ENCODE measurements at places on chromosomes 2 and 18. TPM values are rescaled to one million over a fixed set of nuclear protein-coding genes. Genes with fewer than 3 reads are reported as not detected.

Gene POTEI
- polyA plus RNA-seq, result 0.90 TPM

Gene PNPT1
- 22.9 TPM for polyA plus RNA-seq

Gene INPP5D
- 12.8 TPM for polyA plus RNA-seq

Gene HOXD9
- 0.44 TPM for polyA plus RNA-seq

Gene ARHGEF33
- 3.1 TPM for polyA plus RNA-seq

Gene NEB
- polyA plus RNA-seq, result 11.7 TPM

Gene SGPP2
- polyA plus RNA-seq, result 4.3 TPM

Gene GPC1
- 48.6 TPM for polyA plus RNA-seq

Gene LAMA1
- polyA plus RNA-seq, result 5.9 TPM

Gene IMPA2
- 74.9 TPM for polyA plus RNA-seq

Gene ALPI
- polyA plus RNA-seq, result not detected

Gene ABCB11
- polyA plus RNA-seq, result 0.03 TPM

- DNase-seq, result peak; percentile 12
Observed at GRCh38 chr2:88903749-88904353, 212.4 kb downstream of the RPIA start.

GRCh38 chr2:16640001-16640700 lies 25.5 kb downstream of the CYRIA start:
- no peak for DNase-seq

GRCh38 chr2:120654381-120655134 lies 81.1 kb upstream of the GLI2 start:
- DNase-seq, result no peak

DNA sequence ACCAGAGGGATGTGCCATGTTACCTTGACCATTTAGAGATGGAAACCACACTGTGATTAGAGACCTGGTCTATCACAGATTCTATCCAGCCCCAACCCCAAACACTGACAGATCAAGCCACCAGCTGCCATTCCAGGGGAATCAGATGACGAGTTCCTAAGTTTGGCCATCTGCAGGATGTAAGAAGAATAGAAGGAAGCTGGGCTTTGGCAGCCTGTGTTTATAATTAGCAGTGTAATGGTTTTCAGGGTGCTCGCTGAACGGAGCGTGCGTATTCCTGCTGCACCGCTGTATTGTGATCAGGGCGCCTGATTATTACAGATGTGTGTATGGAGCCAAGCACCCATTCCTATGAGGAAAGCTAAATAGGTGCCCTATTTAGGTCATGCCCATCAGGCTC lies 138.1 kb downstream of the LRRC30 start:
- peak; percentile 21 for DNase-seq

- DNase-seq, result no peak
Observed at GRCh38 chr18:78792736-78793135, 186.9 kb upstream of the SALL3 start.

GRCh38 chr2:3296182-3296972 lies 81.2 kb downstream of the EIPR1 start:
- DNase-seq, result no peak

- DNase-seq, result peak; percentile 25
Observed at GRCh38 chr2:202831242-202832220, 40.0 kb downstream of the ICA1L start.

DNA sequence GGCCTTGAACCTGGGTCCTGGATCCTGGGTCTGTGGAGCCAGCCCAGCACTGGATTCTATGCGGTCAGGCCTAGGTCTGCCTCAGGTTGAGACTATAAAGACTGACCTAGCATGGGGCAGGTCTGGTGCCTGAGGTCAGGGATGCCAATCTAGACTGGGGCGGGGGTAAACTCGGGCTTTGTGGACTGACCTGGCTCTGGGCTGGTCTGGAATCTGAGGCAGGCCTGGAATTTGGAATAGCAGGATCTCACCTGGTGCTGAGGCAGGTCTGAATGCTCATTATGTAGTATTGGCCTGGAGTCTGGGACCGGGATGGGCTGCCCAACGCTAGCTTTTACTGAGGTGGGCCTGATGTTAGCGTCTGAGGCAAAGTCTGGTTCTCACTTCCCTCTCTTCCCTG lies 256.0 kb downstream of the KIAA1328 start:
- DNase-seq, result no peak

DNA sequence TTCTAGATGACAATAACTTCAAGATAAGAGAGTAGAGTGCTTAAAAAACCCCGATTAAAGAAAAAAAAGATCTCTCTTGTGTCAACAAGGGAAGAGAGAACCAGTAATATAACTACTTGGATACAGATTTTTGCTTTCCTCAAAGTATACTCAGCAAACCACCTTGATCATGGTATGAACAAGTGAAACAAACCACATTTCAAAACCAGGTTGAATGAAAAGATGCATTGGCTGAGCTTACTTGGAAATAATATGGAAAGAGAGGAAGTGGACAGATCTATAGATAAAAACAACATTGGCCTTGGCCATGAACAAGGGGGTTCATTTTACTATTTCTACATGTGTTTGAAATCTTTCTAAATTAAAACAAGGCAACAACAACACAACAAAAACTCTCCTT lies 50.1 kb downstream of the ATP8B1 start:
- DNase-seq, result no peak

GRCh38 chr2:143344780-143345179 lies 215.6 kb downstream of the ARHGAP15 start:
- DNase-seq, result no peak

DNA sequence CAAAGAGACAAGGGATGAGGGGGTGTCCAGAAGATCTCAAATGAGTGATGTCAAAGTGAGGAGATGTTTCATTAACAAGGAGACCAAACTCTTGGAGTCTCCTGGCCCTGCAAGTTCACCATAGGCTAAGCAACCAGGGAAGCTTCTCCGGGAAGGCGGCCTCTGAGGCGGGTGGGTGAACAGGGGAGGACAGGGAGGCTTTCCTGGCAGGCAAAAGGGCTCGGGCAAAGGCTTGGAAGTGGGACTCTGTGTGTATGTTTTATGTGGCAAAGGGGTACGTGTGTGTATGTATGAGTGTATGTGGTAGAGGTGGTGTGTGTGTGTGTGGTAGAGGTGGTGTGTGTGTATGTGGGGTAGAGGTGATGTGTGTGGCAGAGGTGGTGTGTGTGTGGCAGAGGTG lies 163.9 kb downstream of the DYSF start:
- DNase-seq, result no peak

DNA sequence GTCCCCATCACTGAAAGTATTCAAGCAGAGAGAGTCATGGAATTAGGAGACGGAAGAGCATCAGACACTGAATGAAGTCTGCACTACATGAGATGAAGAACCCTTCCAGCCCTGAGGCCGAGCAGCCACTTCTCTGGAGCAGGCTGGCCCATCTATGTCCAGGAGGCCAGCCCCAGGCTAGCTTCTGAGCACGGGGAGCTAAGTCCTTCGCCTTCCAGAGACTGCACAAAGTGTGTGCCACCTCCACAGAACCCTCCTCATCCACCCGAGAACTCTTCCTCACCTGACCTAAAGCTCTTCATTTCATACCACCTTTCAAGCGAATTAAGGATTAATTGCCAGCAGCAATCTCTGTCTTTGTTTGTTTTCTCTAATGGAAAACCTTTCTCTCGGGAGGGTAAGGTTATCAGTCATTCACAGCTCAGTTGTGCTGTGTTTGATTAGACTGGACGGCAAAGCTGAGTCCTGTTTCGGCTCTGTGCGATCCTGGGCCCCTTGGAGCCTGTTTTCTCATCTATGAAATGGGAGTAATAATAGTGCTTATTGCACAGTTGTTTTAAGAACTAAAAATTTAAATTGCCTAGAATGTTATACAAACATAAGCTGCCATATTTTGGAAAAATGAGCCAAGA lies 38.0 kb downstream of the SCTR start:
- no peak for DNase-seq

GRCh38 chr18:30967701-30968100 lies 74.8 kb downstream of the DSC3 start:
- no peak for DNase-seq

DNA sequence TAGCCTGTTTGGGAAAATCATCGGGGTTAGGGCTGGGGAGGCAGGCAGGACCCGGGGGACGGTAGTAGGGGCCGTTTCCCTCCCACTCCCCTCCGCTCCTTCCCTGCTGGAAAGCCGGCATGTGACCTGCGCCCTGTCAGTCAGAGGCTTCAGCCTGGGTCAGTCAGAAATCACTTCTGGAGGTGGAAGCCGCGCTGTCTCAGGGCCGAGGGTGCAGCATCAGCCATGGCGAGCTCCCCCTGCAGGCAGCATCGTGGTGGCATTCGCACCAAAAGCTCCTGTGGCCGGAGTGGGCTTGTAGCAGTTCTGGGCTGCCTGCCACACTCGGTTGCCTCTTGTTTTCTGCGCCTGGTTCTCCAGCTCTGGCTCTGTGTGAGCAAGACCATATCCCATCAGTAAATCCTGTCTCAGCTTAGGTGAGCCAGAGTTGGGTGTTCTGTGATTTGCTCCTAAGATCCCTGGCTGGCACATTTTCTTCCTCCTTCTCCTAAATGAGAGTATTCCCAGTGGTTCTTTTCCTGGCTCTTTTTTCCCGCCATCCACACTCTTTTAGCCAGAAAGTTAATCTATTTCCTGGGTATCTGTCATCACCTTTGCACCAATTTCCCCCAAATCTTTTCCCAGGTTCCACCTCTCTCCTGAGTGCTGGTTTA lies 123.9 kb upstream of the CD302 start:
- no peak for DNase-seq

DNA sequence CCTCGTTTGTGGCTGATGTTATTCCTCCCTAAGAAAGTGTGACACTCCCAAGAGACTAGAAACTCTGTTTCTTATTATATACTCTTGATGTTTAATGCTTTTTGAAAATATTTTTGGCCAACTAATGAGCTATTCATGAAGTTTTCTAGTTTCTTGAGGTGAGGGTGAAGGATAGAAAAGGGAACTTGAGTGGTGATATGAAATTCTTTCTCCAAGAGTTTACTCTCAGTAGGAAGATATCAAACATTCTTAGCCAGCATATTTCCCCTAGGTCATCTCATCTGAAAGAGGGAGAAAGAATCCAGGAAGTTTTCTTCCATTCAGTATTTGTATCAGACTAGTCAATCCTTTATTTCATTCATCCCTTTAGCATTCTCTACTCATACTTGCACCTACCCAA lies 95.7 kb downstream of the MAP3K20 start:
- DNase-seq, result no peak

GRCh38 chr2:46298522-46299353 lies 1.5 kb downstream of the EPAS1 start:
- DNase-seq, result no peak

GRCh38 chr2:173998386-173998785 lies 33.2 kb upstream of the SP3 start:
- no peak for DNase-seq

DNA sequence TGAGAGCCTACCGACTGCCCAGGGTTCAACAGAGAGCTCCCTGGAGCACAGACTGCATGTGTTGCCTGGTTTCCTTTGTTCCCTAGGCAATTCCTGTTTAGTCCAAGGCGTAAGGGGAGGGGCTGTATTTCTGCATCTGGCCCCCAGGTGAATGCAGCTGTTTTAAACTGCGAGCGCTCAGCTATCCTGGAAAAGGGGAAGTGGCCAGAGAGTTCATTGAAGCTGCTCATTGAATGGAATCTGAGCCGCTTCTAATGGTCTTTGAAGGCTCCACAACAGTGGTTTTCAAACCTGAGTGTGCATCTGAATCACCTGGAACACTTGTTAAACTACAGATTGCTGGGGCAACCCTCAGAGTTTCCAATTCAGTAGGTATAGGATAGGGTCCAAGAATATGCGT lies 18.1 kb downstream of the MAPK4 start:
- no peak for DNase-seq

- no peak for DNase-seq
Observed at GRCh38 chr2:64635976-64636911, 17.5 kb downstream of the SERTAD2 start.

DNA sequence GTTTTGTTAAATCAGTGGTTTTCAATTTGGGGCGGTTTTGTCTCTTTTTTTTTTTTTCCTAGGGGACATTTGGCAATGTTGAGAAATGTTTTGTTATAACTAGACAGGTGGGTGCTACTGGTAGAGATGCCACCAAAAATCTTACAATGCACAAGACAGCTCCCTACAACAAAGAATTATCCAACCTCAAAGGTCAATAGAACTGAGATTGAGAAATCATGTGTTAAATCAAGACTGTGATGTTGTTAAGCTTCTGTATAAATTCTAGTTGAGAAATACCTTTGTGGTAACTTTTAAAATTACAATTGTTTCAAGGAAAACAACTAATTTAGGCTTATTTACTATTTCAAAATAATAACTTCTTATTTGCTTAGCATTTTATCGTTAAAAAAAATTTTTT lies 9.4 kb upstream of the SPOPL start:
- no peak for DNase-seq

GRCh38 chr2:45823723-45824206 lies 172.3 kb downstream of the PRKCE start:
- DNase-seq, result no peak

DNA sequence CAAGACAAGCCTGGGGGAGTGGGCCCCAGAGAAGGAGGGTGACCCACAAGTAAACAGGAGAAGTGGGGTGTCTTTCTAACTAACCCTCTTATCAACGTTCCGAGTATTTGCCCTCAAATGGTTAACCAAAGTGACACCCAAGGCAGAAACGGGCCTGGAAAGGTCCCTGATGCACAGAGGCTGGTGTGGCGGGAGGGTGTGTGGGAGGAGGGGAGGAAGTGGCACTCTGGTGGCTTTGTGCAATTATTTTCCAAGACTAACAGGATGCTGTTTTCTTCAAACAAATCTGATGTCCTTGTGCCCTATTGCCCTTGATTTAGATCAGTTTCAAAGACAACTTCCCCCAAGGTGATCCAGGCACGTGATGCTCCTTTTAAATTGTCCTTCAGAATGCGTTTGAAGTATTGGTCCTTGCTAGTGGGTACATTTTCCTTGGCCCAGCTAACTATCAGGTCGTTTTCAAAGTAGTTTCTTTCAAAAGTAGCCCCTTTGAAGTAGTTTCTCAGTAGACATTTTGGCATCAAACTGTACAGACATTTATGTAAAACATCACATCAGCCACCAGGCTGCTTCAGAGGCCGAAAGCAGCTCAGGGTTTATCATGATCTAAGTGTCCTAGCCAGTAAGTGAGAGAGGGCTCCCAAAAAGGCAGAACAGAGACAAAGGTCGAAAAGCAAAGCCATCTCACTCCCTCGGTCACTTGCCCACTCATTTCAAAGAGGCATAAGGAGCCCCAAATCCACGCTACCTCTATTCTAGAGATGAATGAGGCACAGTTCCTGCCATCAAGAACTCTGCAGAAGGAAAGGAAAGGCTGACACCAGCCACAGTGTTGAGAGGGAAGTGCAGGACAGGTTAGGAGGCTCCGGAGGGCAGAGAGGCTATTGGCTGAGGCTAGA lies 371.1 kb upstream of the ID2 start:
- DNase-seq, result no peak

DNA sequence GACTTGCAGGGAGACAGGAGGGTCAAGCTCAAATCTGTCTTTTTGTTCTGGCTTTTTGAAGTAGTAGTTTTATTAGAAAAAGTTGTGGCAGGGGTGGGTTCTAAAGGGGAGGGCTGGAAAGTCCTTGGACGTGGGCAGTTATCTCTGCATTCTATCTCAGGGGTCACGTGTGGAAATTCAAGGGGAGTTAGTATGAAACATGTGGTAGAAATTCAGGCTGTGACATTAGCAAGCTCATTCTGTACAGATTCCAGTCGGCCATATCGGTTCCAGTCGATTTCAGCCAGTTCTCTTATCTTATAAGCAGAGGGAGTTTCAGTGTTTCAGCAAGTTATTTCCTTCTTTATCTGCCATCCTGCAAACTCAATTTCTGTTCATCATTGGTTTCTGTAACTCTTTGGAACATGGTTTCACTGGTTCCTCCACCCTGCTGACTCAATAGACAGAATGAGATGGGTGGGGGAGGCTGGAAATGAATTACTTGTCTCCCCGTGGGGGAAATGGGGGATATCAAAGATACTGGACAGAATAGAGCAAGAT lies 53.0 kb downstream of the RAB27B start:
- no peak for DNase-seq
